ENCODE measurements at places on chromosomes 5 and 9.

DNA sequence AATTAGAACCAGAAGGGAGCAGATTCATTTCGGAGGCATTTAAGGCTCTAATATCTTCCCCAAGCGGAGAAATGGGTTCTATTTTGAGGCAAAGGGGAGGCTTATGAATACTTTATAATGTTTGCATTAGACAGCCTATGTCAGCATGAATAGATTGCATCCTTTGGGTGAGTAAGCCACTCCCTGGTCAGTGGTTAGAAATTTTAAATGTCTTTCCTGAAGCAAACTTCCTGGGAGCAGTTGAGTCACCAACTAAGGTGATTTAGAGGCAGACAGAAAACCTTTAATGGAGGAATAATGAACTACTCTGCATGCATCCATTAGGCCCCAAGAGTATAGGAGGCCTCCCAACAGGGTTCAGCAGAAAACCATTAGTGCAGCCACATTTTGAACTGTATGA, 204.9 kb downstream of the ELAVL2 start:
- no peak for DNase-seq

DNA sequence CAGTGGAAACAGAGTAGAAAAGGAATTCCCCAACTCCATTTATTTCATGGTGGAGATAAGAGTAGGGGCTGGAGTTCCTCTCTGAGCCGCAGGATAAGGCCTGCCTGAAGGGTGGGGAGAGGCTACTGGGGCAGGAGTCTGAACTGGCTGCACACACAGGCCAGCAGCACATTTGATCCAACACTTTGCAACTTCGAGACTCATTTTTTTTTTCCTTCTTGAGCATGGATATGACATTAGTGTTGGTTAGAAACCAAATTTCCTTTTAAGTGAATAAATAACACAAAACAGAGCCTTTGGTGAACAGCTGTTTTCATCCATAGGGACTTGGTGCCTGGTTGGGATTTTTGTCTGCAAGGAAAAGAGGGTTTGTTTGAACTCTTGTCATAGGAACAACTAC, 76.6 kb downstream of the RALGPS1 start:
- DNase-seq = no peak

DNA sequence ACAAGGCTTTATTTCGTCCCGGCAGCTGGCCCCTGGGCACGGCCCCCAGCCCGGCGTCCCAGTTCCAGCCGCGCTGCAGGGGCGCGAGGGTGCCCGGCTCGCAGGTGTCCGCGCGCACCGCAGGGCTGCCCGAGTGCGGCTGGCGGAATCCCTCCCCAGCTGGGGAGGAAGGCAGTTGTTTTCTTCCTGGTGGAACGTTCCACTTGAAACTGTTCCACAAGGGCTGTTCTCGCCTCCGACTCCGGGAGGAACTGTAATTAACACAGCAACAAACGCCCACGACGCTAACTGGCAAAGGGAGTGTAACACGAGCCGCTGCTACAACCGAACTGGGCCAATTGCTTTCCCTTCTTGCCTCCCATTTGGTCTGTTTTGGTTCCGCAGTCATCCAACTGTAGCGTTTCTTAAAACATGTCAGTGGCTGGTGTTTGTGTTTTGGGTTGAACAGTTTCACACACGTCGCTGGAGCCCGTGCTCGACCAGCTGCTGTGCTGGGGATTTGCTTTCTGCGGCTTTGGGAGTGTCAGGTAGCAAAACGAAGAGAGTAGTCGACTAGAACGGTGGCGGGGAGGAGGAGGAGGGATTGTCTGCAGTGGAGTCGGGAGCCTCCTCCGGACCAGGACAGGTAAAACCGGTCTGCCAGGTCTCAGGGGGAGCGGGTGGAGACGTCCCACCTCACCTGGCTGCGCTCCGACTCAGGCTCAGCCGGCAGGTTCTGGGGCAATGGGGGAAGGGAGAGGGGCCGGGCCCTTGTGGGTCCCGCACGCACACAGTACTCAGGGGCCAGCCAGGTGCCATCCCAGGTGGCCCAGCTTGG, 131.6 kb upstream of the NIPBL start:
- no peak for DNase-seq

GRCh38 chr9:3497857-3498256, 27.9 kb downstream of the RFX3 start:
- no peak for DNase-seq

- DNase-seq = no peak
Measured at GRCh38 chr5:152271420-152271819, 133.7 kb downstream of the NMUR2 start.

- DNase-seq = no peak
Measured at GRCh38 chr9:21326526-21327139, 8.6 kb downstream of the KLHL9 start.

DNA sequence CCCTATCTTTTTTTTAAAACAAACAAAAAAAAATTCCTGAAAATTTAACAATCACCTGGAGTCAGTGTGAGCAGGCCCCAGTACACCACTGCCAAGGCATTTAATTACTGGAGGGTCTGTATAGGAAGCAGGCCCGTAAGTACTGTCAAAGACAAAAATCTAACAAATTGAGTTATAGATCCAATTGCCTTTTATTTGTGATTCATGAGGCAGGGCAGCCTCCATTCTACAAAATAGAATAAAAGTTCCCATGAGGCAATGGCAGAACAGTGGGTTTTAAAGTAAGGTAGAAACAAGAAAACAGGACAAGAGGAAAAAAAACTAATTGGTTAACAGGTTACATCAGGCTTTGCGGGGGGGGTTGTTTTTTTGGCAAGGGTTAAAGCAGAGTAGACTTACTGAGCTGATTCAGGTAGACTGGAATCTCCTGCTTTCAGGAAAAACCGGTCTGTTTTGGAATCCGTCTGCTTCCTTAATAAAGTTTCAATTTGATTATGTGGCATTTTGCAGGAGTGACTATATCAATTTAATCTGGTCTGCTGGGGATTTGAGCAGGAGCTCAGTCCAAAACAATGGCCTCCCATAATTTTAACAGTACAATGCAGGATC, 48.9 kb downstream of the AUH start:
- DNase-seq = no peak

GRCh38 chr5:252546-252945, 18.9 kb upstream of the PDCD6 start:
- DNase-seq = no peak

GRCh38 chr9:97966493-97966892, 16.6 kb upstream of the ANP32B start:
- no peak for DNase-seq

DNA sequence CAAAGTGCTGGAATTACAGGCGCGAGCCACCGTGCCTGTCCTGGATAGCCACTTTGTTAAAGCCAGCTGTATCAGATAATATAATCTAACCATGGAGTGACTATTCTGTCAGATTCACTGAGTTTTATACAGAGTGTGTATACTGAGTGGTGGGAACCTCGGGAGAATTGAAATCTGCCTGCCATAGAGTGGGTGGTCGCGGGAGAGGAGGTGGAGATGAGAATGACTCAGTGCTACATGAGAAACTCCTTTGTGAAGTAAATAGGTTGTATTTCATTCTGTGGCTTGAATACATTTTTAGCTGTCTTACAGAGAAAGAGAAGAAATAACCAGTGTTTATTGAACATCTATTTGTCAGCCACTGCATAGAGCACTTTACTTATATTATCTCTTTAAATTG, 26.4 kb downstream of the ATP6V0E1 start:
- no peak for DNase-seq

DNA sequence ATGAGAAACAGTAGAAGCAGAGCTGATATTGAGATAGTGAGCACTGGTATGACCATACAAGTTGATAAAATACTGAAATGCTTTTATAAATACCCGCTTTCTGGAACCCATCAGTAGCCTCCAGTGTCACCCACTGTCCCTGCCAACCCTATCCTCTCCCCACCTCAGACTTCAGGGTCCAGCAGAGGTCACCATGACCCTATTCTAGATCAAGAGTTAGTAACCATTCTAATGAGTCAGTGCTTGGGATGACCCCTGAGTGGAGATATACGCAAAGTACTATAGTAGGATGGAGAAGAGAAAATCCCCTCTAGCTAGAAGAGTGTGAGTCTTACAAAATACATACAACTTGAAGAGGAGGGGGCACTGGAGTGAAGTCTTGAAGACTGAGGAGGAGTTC, 297.9 kb upstream of the BRINP1 start:
- no peak for DNase-seq

- no peak for DNase-seq
Measured at GRCh38 chr9:26687421-26687820, 205.2 kb downstream of the CAAP1 start.

DNA sequence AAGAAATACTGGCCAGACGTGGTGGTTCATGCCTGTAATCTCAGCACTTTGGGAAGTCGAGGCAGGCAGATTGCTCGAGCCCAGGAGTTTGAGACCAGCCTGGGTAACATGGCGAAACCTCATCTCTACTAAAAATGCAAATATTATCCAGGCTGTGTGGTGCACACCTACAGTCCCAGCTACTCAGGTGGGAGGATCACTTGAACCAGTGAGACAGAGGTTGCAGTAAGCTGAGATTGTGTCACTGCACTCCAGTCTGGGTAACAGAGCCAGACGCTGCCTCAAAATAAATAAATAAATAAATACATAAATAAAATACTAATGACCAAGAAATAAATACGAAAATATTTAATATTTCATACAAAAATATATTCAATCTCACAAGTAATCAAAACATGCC, 18.8 kb downstream of the KLF9 start:
- DNase-seq = no peak

GRCh38 chr5:81694726-81695125, 56.2 kb downstream of the SSBP2 start:
- DNase-seq = no peak

GRCh38 chr9:109771796-109772531, 8.0 kb upstream of the PALM2AKAP2 start:
- no peak for DNase-seq

DNA sequence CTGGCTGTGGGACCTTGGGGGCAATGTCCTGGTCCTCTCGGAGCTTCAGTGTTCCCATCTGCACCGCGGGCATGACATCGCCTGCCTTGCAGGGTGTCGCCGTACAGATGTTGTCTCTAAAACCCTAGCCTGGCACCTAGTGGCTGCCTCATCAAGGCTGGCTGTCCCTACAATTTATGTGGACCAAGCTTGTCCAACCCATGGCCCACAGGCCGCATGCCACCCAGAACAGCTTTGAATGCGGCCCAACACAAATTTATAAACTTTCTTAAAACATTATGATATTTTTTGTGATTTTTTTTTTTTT, 18.3 kb upstream of the ASS1 start:
- DNase-seq = no peak

GRCh38 chr5:136104306-136104965, 28.2 kb upstream of the SMAD5 start:
- no peak for DNase-seq

- peak; percentile 55 for DNase-seq
Measured at GRCh38 chr5:133052317-133053175, 733 bp downstream of the HSPA4 start.

- DNase-seq = no peak
Measured at GRCh38 chr5:169796731-169797130, 159.7 kb downstream of the DOCK2 start.

DNA sequence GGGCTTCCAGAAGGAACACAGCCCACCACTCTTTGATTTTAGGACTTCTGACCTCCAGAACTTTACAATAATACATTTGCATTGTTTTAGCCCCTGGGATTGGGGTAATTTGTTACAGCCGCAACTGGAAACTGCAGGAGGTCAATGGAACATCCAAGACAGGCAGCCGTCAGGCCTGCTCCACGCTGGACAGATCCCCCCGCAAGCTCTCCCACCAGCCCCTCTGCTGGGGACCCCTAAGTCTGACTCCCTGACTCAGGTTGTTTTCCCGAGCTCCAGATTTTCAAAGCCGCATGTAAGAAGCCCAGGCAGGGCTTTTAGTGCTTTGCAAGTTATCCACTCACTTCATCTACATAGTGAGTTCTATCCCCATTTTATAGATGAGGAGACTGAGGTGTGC, 127.6 kb downstream of the PAX5 start:
- DNase-seq = no peak

DNA sequence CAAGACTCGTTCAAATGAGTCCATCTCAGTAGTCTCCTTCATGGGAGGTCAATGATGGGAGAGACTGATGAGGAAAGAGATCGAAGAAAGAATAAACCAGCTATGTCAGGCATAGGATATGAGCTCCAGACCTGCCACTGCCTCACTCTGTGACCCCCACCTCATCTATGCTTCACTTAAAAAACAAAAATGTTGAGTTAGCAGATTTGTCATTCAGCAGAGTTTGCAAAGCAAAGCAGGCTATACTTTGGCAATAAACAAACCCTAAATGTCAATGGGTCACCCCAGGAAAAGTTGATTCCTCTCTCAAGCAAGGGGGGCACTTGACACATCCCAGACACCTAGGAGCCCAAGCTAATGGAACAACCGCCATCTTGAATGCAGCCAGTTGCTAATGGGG, 117.0 kb downstream of the GABBR2 start:
- DNase-seq = no peak

- no peak for DNase-seq
Measured at GRCh38 chr5:1793301-1793740, 6.3 kb downstream of the MRPL36 start.

GRCh38 chr5:179432547-179432946, 87.3 kb upstream of the ADAMTS2 start:
- DNase-seq = no peak

DNA sequence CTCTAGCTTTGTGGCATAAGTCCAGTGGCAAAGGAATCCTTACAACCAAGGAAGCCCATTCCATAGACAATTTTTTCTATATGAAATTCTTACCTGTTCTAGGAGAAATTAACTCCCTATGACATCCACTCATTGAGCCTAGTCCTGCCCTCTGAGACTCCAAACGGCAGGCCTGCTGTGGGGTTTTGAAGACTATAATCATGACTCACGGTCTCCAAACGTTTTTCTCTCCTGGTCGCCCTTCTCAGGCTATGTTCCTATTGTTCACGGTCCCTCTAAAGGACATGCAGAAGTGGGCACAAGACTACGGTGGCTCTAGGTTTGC, 611 bp downstream of the EXOSC3 start:
- no peak for DNase-seq

DNA sequence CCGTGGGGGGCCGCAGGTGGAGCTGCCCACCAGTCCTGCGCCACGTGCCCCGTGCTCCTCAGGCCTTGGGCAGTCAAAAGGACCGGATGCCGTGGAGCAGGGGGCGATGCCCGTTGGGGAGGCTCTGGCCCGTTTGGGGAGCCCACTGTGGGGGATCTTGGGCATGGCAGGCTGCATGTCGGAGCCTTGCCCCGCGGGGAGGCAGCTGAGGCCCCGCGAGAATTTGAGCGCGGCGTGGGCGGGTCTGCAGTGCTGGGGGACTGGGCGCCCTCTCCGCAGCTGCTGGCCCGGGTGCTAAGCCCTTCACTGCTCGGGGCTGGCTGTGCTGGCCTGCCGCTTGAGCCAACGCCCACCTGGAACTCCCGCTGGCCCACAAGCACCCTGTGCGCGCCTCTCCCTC, 445.6 kb upstream of the EDIL3 start:
- no peak for DNase-seq

GRCh38 chr9:84759300-84759750, 89.8 kb downstream of the NTRK2 start:
- DNase-seq = no peak

GRCh38 chr5:118552146-118552545, 436.2 kb downstream of the DTWD2 start:
- DNase-seq = no peak

- no peak for DNase-seq
Measured at GRCh38 chr9:14981291-14981950, 71.2 kb upstream of the FREM1 start.

GRCh38 chr5:122054266-122054665, 23.8 kb downstream of the LOX start:
- DNase-seq = no peak

- no peak for DNase-seq
Measured at GRCh38 chr5:3780907-3781306, 185.3 kb downstream of the IRX1 start.

- DNase-seq = no peak
Measured at GRCh38 chr9:78863531-78863930, 566.6 kb downstream of the PSAT1 start.

Measured in omental fat pad (tissue), 4 donors.